RPMI7951 (cell line): ENCODE measurements at places on chromosomes 11 and 22.

DNA sequence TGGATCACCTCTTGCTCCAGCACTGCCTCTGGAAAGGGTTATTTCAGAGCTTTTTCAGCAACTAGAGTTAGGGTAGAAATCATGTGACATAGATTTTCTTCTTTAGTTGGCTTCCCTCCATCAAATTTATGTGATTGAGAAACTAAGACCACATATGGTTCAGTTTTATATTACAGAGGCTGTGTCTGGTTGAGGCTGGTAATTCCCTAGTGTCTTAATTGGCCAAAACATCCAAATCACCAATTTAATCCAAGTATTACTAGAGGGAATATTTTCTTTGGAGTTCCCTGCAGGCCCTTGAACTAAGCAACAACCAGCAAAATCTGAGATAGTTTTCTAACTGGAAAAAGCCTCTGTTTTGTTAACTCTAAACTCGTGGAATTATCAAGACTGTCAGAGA lies 136.3 kb downstream of the ARHGAP42 start:
- peak; percentile 46 for DNase-seq

GRCh38 chr11:17846852-17847453 lies 112.4 kb downstream of the KCNC1 start:
- DNase-seq, result no peak

DNA sequence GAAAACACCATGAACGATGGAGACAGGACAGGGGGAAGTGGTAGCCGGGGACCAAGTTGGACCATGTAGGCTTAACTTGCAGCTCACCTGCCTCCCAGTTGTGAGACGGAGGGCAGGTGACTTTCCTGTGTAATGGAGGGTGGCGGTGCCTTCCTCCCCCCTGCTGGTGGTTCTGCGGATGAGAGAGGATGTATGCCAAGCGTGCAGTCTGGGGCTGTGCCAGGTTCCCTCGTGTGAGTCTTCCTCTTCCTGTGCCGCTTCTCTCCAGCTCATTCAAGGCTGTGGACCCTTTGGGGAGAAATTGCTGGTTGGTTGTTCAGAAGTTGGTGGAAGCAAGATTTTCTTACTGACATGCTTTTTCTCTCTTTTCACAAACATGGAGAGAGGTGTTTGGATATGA lies 35.1 kb downstream of the MPPED1 start:
- no peak for DNase-seq

DNA sequence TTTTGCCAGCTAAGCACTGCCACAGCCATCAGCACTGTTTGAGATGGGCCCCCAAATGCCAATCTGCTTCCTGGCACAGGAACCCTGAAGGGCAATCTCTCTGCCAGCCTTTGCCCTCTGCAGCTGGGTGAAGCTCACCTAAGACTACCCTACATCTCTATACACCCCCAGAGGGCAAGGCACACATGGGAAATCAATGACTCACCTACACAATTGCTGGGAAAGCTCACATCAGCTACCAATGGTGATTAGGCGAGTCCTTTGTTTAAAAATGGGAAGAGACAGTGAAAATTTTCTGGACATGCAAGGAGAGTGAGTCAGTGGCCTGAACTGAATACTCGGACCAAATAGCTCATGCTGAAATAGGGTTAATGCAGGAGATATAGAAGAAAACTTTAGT lies 12.6 kb upstream of the PRDM11 start:
- DNase-seq, result peak; percentile 2

- no peak for DNase-seq
These were observed 372.8 kb upstream of the CCDC179 start for GRCh38 chr11:23233075-23233474.

- DNase-seq, result no peak
These were observed 37.9 kb downstream of the PKNOX2 start for GRCh38 chr11:125202362-125202880.

GRCh38 chr22:42152661-42153270 lies 22.2 kb upstream of the CYP2D6 start:
- DNase-seq, result no peak

GRCh38 chr22:30877662-30878515 lies 90.7 kb downstream of the MORC2 start:
- DNase-seq, result peak; percentile 9

DNA sequence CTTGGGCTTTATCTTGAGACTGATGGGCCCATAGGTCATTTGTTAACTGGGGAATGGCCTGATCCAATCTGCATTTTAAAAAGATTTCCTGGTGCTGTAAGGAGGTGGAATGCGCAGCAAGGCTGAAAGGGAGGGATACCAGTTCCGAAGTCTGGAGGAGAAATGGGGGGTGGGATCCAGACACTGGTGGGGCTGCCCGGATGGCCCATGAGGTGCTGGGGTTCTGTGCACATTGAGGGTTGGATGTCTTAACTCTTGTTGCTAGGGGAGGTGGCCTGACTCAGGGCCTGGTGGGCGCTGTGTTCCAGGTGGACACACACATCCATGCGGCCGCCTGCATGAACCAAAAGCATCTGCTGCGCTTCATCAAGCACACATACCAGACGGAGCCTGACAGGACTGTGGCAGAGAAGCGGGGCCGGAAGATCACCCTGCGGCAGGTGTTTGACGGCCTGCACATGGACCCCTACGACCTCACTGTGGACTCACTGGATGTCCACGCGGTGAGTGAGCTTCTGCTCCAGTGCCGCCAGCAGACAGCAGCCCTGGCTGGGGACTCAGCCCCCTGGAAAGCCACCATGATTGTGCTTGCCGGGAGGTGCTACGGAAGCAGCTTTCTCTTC lies 38.1 kb downstream of the AMPD3 start:
- no peak for DNase-seq

GRCh38 chr11:56988614-56989013 lies at the start of gene OR5AK2:
Gene OR5AK2 (plus strand): TSS chr11:56988914. CDS start chr11:56988914, 0 bp downstream.
- no peak for DNase-seq

- DNase-seq, result no peak
These were observed 21.8 kb downstream of the ARFGAP2 start for GRCh38 chr11:47154616-47155570.

GRCh38 chr22:50626314-50626849 lies 1.6 kb downstream of the ARSA start:
- DNase-seq, result no peak

- peak; percentile 22 for DNase-seq
These were observed 11.5 kb downstream of the PPME1 start for GRCh38 chr11:74182635-74183034.

- no peak for DNase-seq
These were observed 14.5 kb upstream of the CYP2R1 start for GRCh38 chr11:14906578-14906977.

DNA sequence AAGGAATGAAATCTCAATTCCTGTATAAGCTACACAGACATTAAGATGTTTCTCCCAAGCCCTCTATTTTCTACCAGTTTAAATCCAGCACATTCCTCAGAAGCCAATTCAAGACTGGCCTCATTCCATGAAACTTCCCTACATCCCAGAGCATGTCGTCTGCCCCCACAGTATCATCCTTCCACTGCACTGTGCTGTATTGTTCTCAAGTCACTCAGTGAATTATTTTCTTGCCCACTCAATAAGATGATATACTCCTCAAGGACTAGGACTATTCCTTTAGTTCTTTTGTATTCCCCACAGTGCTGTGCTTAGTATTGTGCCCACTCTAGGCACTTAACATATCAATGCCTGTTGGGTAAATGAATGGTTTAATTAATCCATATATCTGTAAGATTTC lies 203.1 kb upstream of the BLID start:
- no peak for DNase-seq

DNA sequence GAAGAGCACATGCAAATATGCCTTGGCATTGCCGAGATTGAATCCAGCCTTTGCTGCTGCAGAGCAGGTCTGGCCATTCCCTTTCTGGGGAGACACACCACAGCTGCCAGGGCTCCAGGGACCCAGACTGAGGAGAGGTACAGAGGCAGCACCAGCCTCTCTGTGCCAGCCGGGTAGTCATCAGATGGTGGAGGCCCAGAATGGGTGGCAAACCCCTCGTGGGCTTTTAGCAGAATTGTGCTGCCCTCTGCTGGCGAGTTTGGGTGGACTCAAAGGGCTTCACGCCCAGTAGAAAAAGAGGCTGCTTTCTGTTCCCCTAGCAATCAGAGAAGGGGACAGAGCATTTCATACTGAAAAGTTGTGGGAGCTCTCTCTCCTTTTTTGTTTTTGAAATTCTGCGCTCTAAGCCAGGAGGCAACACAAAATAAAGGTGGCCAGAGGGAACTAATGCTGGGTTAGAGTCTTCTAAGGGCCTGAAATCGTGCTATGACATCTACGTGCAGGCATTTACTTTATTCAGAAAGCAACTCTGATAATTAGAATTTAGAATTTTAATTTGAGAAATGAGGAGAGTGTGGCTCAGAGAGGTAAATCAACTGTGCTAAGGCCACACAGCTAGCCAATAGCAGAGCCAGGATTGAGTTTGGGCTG lies 158.8 kb upstream of the NAV2 start:
- peak; percentile 53 for DNase-seq

DNA sequence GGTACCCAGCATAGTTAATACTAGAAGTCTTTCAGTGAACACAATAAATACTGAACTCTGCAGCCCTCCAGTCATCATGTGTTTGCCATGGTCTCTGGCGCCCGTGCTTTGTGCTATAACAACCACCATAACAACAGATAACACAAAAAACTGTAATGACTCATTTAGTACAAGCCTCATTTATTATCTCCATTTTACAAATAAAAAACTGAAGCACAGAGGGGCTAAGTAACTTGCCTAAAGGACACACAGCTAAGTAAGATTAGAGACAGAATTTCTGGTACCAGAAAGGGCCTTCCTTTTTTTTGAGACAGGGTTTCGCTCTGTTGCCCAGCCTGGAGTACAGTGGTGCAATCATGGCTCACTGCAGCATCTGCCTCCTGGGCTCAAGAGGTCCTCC lies 19.5 kb downstream of the RBFOX2 start:
- peak; percentile 74 for DNase-seq

GRCh38 chr22:21642584-21643448 lies 714 bp downstream of the SDF2L1 start:
- DNase-seq, result peak; percentile 50

DNA sequence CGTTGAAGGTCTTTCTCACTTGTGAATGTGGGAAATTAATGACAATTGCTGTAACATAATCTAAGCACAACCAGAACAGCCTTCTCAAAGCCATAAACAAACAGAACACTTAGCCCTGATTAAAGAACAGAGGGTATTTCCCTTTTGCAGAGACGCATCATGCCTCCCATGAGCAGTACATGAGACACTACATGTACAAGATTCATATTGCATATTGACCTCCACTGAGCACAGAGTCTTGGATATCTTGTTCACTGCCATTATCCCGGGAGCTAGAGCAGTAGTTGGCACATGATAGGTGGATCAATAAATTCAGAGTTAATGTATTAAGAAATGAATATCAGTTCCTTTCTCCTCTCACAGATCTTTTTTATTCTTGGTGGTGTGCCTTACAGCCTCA lies 1194.3 kb upstream of the TENM4 start:
- no peak for DNase-seq

GRCh38 chr11:20056109-20056949 lies 103.9 kb downstream of the DBX1 start:
- DNase-seq, result no peak

- no peak for DNase-seq
These were observed 347.3 kb upstream of the RAG2 start for GRCh38 chr11:36945384-36945783.

GRCh38 chr11:47583844-47584243 lies 2.6 kb upstream of the FAM180B start:
- DNase-seq, result no peak

DNA sequence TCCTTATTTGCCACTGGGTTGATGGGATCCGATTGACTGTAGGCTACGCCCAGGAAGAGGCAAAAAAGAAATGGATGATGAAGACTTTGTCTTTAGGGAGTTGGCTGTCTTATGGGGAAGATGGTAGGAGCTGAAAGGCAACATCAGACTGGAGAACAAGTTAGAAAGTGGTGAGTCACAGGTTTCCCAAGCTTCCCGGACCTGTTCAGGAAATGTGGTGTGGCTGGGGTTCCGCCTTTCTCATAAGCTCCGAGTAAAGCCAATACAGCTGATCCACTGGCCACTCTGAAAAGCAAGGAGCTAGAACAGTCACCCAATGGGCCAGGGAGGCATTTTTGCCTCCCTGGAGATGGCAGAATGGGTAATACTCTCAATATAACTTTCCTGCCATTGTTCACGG lies 194.5 kb downstream of the SNX19 start:
- DNase-seq, result peak; percentile 47

GRCh38 chr11:29282088-29282487 lies 734.7 kb downstream of the KCNA4 start:
- DNase-seq, result peak; percentile 96

GRCh38 chr11:94537031-94537600 lies 6.6 kb upstream of the FUT4 start:
- no peak for DNase-seq

DNA sequence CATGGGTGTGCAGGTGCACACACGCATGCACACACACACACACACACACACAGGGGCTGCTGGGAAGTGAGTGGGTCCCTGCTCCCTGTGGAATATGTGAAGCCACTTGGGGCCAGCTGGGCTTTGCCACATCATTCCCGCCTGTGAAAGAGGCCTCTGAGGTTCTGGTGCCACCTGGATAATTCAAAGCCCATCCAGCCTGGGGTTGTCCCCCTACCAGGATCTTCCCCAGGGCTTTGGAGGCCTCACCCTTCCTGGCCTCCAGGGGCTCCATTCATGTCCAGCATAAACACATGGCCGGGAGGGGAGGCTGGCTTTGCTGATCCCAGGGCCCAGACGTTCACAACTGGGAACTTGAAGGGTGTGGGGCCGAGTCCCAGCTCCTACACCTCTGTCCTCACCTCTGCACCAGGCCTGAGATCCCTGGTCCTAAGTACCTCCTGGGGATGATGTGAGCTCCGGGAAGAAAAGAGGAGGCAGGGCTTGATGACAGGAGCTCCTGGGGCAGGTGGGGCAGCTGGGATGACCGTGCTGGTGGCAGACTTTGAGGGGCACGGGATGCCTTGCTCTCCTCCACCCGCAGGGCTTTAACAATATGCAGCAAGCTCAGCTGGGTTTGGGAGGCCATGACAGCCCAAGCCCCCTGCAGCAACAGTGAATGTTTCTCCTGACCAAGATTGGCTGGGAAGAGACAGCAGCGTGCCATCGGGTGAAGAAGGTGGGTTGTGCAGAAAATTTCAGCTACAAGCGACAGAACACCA lies 14.2 kb downstream of the LINC01488 start:
- DNase-seq, result no peak

DNA sequence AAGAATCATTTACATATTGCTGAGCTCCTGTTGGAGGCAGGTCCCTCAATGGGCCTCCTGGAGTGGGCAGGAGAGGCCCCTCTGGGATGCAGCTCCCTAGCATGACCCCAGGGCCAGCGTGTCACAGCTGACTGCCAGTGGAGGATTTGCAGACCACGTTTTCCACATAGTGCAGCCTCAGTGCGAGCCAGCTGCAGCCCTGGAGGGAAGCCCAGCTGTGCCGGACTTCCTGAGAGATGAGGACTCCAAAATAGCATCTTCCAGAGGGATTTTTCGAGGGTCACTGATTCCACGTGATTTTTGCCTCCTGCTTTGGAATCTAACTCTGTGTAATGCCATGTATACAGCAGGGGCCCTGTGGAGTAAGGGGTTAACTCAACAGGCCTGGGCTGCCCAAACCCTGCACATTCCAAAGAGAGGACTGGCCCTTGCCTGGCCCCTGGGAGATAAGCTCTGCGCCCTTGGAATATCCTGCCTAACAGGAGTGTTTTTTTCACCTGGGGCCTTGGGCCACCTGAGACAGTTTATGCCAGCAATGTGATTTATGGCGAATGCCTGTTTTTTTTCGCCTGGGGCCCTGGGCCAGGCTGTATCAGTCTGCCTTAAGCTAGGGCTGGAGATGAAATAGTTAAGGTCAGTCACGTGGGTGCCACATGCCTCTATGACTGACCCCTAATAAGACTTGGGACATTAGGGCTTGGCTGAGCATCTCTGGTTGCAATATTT lies 47.4 kb downstream of the RPS6KA4 start:
- DNase-seq, result no peak

GRCh38 chr11:95483339-95483738 lies 252.3 kb upstream of the SESN3 start:
- no peak for DNase-seq

- DNase-seq, result peak; percentile 16
These were observed 89.1 kb downstream of the RPS6KA4 start for GRCh38 chr11:64447831-64448598.
